Hematopoietic multipotent progenitor cell treated with erythropoietin and hydrocortisone succinate and interleukin-3 and kit ligand, for 8 days (in vitro differentiated cells): ENCODE measurements at places on chromosomes 11 and 22.

- DNase-seq: no peak
Observed at GRCh38 chr11:72001834-72002591, 3.3 kb downstream of the IL18BP start.

DNA sequence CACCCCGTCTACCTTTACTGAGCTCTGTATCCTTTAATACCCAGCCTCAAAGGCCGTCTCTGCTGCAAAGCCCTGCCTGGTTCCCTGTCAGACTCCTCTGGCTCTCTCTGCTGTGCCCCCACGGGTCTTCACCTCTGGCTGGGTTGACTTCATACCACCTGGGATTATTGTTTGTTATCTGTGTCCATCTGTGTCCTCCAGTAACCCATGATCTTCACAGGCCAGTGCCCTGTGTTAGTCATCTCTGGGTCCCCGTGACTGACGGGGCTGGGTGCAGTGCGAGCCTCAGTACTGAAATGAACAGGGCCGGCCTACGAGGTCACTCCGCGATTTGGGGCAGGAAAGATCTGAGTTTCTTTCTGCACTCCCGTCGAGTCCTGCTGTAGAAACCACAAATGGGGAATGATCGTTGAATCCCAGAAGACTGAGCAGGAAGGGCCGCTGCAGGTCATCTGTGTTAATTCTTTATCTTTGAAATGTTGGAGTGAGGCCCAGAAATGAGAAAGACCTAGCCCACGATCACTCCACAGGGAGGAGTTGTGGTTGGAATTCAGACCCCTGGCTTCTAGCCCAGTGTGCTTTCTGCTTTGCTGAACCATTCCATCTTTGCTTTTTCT lies 12.3 kb upstream of the TUB start:
- peak; percentile 72 for DNase-seq

DNA sequence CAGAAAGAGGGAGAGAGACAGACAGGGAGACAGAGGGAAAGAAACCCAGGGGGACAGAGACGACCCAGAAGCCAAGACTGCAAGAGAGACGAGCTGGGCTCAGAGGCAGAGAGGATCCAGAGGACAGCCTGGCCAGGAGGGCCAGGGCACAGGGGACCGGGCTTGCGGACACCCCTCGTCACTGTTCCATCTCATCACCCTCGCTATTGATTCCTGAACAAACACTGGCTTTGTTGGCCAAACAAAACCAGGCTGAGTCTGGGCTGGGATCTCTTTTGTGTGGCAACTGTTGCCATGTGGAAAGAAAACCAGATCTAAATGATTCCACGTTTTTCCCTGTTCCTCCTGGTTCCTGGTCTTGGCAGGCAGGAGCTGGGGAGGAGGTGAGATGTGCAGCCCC lies 339.4 kb downstream of the MN1 start:
- no peak for DNase-seq

DNA sequence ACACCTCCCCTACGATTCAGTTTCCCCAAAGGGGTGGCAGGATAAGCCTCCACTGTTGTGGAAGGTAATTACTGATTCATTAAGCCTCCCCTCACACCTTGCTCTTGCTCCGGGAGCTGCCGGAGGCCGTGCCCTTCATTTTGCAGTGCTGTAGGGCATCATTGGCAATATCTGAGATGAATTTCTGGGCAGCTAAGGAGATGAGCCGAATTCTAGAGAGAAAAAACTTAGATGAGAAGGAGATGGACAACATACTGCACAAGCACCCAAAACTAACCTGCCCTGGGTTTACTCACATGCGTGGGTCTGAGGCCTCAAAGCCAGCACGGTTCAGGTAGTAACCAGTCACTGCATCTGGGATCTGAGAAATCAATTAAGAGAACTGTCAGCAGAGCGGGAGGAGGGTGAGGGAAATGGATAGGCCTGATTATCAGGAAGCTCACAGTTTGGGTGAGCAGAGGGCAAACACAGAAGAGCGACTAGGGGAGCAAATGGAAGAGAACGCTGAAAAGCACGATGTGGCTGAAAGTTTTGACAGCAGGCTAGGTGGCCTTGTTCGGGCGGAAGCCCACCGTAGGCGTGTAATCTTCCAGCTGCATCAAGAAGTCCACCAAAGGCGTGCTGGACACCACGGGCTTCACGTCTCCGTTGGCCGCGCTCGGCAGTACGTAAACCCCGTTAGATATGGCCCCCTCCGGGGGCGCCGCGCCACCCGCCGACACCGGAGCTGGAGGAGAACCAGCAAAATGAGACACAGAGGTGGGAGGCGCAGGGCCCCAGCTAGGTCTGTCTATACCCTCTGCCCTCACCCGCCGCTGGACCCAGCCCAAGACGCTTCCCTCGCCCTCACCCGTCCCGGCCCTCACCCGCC lies 689 bp downstream of the TAF10 start:
- peak; percentile 38 for DNase-seq

- DNase-seq: no peak
Observed at GRCh38 chr11:88626216-88626615, 288.7 kb upstream of the CTSC start.

DNA sequence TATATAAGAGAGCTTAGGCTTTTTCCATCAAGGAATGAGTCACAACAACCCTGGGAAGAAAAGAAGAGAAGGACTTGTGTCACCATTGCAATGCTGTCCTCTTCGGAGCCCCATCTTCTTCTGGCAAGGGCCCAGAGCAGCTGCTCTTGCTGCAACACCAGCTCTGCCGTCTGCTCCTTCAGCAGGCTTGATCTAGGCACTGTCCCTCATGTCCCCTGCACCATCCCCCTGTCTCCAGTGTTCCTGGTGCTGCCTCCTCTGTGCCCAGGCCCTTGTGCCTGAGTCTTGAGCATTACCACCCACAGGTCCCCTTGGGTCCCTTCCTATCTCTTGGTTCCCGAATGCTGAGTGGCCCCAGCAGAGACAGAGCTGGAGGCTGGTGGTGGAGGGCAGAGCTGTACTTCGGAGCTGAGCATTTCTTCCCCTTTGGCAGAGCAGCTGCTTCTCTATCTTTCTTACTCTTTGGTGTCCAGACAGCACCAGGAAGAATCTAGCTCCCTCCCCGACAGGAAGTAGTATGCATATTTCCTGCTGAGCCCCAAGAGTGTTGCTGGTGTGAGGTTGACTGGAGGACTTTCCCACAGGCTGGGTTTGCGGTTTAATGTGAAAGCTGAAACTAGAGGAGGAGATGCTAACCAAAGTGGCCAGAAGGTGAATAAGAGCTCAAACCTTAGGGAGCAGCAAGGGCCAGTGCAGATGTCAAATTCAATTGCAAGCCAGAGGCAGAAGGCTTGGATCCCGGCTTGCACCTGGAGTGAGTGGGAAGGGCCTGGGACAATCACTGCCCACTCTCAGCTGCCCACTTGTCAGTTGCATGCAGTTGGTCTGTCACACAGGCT lies 27.8 kb downstream of the WEE1 start:
- DNase-seq: peak; percentile 54

GRCh38 chr22:49155770-49156580 lies 671.7 kb downstream of the BRD1 start:
- no peak for DNase-seq

DNA sequence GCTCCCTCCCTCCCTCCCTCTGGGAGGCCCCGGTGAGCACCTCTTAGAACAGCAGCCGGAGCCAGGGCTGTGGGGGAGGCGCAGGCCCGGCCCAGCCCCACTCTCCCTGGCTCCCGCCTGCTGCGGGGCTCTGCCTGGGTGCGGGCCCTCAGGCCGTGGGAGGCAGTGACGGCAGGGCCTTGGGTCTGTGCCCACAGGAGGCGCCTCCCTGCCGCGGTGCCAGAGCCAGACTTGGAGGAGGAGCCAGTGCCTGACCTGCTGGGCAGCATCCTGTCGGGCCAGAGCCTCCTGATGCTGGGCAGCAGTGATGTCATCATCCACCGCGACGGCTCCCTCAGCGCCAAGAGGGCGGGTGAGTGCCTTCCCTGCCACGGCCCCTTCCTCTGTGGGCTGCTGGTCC lies 9.5 kb downstream of the IRF7 start:
- peak; percentile 56 for DNase-seq

DNA sequence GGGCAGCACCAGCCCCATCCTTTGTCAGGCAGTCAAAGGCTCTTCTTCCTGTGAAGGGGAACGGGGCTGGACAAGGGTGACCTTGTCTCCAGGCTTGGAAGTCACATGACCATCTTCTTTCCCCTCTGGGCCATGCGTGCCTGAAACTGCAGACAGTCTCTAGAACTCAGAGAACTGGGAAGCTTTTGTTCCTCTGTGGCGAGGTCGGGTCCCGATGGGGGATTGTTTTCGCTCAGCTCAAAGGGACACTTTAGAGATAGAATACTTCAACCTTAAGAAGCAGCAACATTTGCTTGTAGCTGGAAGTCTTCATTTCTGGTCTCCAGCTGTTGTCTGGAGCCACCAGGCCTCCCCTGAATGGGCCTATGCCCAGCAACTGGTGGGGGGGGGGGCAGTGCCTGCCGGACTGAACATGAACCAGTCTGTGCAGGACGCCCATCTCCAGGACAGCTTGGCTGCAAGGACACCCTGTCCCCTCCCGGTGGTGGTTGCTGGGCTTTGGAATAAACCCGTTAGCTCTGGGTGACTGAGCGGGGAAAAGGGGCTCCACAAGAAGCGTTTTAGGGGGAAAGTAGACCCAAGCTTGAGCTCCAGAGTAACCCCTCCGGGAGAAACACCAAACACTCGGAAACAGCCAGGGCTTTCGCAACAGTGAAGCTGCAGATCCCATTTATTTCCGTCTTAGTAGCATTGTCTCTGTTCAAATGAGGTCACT lies 55.7 kb upstream of the EMID1 start:
- no peak for DNase-seq

GRCh38 chr11:28822576-28822975 lies 714.4 kb downstream of the METTL15 start:
- no peak for DNase-seq

GRCh38 chr11:114914231-114915005 lies 236.1 kb downstream of the NXPE2 start:
- no peak for DNase-seq

GRCh38 chr22:47292546-47293320 lies 530.3 kb downstream of the TBC1D22A start:
- DNase-seq: no peak

DNA sequence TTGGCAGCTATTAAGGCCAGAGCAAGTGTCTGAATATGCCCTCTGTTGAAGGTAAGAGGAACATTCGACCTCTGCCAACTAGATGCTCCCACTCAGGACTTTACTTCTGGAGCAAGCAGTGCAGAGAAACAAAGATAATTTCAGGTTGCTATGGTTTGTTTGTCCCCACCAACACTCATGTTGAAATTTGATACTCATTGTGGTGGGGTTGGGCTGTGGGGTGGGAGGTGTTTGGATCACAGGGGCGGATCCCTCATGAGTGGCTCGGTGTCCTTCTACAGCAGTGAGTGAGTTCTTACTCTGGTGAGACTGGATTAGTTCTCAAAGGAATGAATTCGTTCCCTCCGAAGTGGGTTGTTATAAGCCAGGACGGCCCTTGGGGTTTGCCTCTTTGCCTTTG lies 12.0 kb downstream of the OR8A1 start:
- no peak for DNase-seq

GRCh38 chr22:20080445-20080775 lies 369 bp downstream of the DGCR8 start:
- DNase-seq: peak; percentile 69

GRCh38 chr22:23315341-23315917 lies 135.1 kb downstream of the BCR start:
- peak; percentile 33 for DNase-seq

DNA sequence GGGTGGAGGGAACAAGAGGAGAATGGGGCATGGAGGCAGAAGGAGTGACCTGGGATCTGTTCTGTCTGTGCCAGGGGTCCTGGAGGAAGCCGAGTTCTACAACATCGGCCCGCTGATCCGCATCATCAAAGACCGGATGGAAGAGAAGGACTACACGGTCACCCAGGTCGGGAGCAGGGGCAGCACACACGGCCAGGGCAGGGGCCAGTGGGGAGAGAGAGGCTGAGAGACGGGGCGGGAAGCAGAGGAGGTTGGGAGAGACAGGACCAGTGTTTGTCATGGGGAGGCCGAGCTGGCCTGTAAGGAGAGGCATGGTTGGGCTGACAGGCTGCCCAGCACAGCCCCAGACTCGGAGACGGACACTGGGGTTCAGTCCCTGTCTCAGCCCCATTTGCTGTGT lies 4.7 kb downstream of the KCTD17 start:
- DNase-seq: no peak
